ENCODE measurements at places on chromosomes 13 and 19. TPM values are rescaled to one million over a fixed set of nuclear protein-coding genes. Genes with fewer than 3 reads are reported as not detected.

The ZNF43 gene
- total RNA-seq: 6.4 TPM

The MEIOSIN gene
- total RNA-seq: not detected

The KCNK6 gene
- total RNA-seq: 9.3 TPM

The DKKL1 gene
- 0.32 TPM for total RNA-seq

The CDX2 gene
- not detected for total RNA-seq

The JSRP1 gene
- total RNA-seq: not detected

DNA sequence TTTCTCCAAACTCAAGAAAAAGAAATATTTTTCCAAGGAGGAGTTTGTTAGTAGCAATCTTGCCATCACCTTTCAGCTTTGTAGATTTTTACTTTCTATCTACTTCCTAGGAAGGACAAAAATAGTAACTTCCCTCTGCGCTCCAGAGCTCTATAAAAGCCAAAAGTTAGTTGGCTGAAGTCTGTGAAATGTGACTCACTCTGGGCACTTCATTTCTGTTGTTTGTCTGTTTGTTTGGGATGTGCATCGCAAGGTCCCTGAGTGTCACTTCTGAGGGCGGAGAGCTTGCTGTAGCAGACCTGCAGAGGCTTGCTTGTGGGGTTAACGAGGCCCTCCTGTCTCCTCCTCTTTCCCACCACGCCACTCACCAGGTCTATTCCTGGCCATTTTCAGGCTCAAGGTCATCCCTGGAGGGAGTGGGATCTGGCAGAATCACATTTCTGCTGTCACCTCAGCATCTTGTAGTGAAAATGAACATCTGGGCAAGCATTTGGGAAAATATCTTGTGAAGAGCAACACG is 307.6 kb downstream of the GPC6 start:
- peak; percentile 6 for DNase-seq

- DNase-seq: no peak
These were observed 552.8 kb downstream of the SLITRK5 start for GRCh38 chr13:88223958-88224357.

DNA sequence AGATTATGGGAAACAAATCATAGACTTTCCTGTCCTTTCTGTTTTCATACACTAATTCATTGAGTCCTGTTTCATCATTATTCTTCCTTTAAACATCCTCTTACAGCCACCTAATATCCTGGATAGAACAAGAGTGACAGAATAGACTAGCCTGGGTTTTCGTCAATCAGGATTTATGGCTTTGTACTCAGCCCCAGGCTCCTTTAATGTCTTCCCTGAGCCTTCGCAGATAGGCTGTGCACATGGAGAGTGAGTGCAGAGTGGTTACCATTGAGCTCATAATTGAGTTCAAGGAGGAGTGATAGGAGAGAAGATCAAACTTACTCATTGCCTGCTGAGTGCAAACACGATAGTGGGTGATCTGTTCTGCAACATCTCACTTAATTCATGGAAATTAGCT is 304.9 kb downstream of the TDRD3 start:
- no peak for DNase-seq

- DNase-seq: no peak
These were observed 904 bp upstream of the ARHGAP33 start for GRCh38 chr19:35774274-35775045.

DNA sequence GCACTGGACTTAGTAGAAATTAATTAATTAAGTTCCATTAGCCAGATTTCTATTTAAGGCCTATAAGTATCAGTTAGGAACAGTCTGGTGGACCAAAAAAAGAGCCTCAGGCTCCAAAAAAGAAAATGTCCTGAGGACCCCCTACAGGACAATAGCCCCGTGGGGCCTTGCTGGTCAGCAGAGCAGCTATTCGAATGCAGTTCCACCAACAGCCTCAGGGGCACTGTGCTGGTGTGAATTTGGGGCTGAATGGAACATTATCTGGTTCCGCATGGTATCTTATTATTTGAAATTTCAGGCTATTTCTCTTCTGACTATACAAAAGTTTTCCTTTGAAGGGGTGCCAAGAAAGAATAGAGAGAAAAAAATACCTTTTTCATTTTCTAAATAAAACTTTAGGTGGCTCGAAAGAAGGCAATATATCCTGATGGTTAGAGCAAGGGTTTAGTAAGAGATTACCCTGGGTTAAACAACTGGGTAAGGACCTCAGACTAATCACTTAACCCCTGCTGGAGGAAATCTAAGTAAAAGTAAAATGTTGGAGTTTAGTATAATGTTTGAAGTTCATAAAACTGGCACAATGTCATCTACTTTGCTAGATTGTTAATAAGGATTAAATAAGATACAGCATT is 147.2 kb downstream of the MIPEP start:
- no peak for DNase-seq

DNA sequence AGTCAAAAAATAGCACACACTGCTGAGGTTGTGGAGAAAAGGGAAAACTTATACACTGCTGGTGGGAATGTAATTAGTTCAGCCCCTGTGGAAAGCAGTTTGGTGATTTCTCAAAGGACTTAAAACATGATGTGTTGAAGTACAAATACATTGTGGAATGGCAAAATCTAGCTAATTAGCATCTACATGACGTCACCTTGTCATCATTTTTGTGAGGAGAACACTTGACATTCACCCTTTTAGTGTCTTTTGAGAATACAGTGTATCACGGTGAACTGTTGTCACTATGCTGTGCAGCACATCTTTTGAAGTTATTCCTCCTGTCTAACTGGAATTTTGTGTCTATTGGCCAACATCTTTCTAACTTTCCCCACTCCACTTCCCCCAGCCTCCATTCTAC is 5.6 kb downstream of the OR7A10 start:
- peak; percentile 1 for DNase-seq

DNA sequence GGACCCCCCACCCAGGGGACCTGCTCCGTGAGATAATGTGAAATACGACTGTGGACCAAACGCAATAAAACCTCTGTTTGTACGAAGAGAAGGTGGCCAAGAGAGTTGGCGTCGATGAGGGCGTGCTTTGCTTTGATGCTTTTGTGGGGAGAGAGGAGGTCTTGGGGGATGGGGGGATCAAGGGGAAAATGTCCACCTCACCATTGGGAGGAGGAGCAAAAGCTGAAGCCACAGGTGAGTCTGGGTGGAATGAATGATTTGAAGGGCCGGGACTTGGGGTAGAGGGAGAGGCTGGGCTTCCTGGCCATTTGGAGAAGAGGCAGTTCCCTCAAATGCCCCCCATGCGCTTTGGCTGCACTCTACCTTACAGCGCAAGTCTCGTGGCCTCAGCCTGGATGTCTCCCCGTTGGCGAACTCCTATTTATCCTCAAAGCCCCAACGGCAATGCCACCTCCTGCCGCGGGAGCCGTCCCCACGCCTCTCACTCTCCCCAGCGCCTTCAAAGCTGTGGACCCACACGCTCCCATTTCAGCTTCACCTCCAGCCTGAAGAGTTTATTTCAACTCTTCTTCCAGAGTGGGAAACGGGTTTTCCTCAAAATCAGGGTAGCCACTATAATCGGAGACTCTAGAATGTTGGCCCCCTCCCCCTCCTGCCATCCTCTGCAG is 795 bp upstream of the ABCA7 start:
- no peak for DNase-seq

DNA sequence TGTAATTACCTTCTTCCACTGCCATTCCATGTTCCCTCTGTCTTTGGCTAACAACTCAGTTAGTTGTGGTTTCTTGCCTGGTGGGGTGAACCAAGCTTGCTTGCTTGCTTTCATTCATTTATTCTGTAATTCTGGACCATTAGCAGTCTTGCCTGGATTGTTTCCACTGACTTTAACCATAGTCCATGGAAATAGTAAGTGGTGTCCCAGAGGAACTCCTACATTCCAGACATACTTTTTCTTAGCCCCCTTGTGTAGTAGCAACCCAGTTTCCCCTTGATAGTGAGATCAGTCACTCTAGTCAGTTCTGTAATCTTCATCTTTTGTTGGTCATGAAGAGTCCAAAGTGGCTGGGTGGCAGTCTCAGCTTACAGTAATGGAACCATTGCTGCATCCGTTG is 23.2 kb downstream of the PDS5B start:
- no peak for DNase-seq

GRCh38 chr19:47331931-47332547 is at the start of gene C5AR2:
TSS of gene C5AR2 (plus strand) at chr19:47332175. CDS start at chr19:47340800, 8,625 bp downstream.
- no peak for DNase-seq

DNA sequence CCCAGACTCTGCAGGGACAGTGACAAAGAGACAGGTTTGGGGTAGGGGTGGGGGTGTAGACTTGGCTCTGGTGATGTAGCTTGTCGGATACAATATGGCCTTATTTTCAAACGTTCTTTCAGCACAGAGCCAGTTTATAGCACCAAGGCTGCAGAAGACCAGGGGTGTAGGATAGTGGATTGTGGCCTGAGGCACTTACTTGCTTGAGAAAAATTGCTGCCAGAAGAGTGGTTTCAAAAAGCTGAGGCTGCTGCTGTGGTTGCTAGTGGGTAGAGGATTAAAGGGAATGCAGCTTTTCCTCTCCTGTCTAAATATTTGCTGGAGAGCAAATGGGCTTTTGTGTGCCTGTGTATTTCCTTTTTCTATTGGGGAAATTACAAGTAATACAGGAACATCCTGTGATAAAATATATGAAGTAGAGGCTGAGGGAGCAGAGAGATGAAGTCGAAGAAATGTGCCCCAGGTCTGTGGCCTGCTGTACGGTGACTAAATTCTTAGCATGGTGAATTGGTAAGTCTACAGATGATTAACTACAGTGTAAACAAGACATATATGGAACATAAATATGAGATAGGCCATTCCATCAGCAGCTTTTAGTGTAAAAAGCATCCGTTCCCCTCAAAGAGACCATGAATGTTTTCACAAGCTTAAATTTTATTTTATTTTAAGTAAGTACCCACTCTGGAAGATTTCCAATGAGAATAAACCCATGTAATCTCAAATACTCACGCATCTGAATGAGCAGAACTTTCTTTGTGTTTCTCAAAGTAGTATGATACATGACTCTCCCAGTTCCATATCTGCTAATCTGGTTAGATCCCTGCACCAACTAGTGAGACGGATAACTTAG is 112.9 kb downstream of the LRCH1 start:
- peak; percentile 55 for DNase-seq

DNA sequence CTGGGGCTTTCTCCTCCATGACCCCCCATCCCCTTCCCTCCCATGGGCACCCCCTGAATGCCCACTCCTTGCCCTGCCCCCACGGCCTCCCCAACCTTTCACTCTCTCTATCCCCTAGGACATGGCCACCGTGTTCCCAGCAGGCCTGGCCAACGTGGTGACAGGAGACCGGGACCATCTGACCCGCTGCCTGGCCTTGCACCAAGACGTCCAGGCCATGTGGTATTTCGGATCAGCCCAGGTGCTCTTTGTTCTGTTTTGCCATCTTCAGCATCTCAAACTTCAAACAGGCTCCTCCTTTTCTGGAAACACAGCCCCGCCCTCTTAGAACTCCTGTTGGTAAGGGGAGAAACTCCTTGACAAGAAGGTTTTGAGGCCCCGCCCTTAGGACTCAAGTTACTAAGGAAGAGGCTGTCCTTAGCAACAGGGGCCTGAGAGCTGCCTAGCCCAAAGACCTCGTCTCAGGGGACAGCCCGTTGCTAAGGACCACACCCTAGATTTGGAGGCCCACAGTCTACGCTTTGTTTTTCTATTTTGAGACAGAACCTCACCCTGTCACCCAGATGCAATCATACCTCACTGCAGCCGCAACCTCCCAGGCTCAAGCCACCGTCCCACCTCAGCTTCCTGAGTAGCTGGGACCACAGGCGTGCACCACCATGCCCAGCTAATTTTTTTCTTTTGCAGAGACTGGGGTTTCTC is 5.1 kb upstream of the FLT3LG start:
- peak; percentile 84 for DNase-seq

GRCh38 chr19:50334741-50335421 is 5.7 kb upstream of the KCNC3 start:
- DNase-seq: no peak

DNA sequence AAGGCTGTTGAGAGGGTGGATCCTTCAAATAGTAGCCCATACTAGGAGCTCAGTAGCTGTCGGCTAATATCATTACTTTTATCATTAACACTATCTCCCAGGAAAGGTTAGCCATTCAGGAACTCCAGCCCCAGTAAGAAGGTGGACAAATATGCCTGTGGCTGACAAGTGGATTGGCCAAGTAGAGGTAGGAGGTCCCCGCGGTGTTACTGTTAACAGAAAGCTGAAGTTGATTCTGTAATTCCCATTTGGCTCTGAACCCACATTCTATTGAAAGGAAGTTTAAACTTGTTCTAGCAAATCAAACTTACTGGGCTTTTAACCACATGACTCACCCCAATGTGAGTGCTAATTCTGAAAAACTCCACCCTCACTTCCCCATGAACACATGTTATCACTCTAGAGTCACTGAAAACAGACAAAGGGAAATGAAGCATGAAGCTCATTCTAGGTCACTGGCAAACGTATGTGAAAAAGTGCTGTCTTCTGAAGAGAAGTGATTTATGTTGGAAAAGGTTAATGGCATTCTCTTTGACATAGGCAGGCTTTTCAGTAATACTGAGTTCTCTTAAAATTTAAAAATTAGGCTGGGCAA is 273.5 kb downstream of the FGF14 start:
- DNase-seq: peak; percentile 36
